Adipocyte (in vitro differentiated cells): ENCODE measurements at places on chromosomes 1 and 21.
A peak's percentile ranks its signal among the peaks of the same experiment; 100 is the strongest.

GRCh38 chr1:221394011-221394544 lies 347.8 kb downstream of the DUSP10 start:
- DNase-seq: peak; percentile 66

GRCh38 chr1:27409669-27410068 lies 17.2 kb downstream of the GPR3 start:
- no peak for DNase-seq

DNA sequence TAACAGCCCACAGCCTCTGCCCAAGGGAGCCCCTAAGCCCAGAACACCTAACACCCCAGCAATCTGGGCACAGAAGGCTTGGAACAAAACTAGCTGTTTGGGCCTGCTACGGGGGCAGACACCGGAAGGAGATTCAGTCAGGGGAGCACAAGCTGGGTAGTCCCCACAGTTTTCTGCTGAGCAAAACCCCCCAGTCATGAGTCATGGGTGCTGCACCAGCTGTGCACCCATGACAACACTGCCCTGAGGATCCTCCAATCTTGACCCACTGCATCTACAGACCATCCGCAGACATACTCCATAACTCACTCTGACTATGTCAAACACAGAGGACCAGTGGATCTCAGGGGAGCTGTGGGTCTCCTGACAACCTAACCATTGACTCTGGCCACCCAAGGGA lies 105.1 kb downstream of the LRIG2 start:
- DNase-seq: no peak

DNA sequence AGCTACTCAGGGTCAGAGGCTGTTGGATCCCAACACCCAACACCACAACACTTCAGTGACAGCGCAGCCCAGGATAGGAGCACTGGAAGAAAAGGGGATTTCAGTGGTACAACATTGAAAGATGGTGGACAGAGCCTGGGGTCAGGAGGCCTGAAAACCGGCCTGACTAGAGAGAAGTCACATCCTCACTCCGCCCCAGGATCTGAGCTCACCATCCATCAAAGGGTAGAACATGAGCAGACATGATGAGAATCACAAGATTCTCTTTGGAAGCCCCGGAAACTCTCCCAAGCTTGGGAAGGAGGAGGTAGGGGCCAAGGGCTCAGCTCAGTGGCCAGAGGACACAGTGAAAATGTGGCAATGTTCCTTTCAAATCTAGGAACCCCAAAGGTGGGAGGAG lies 271.3 kb downstream of the NPHP4 start:
- DNase-seq: no peak

DNA sequence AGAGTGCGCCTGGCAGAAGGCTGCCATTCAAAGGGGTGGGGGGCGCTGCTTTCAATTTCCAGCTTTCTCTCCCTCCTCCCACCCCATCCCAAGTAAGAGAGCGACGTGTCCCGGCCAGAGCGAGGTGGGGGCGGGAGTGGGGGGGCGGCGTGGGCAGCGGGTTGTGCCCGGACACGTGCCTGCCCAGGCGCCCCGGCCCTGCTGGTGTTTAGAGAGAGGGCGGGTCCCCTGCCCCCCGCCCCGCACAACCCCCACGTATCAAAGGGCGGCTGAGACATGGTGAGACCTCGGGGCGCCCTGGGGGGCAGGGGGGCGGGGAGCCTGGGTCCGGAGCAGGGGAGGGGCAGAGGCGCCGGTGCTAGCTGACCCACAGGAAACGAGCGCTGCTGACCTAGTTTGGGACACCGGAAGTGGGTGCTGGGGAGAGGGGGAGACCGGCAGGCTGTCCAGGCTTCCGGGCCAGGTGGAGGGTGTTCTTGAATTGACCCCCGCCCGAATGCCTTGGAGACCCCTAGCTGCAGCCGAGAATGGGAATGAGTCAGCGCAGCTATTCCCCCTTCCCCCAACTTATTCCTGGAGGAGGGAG lies 1.3 kb downstream of the ZBTB7B start:
- DNase-seq: peak; percentile 73

- DNase-seq: peak; percentile 96
Observed at GRCh38 chr1:192539297-192540092, 36.1 kb upstream of the RGS1 start.

DNA sequence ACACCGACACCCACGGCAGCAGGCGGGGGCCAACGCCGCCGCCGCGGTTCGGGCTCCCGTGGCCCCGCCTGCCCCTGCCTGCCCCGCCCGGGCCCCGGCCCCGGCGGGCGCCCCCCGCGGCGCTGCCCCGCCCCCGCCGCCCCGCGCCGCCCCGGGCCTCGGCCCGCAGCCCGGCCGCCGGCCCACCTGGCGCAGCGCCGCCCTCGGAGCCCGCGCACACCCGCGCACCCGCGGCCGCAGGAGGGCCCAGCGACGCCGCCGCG lies at the start of gene WNT3A:
Gene WNT3A (plus strand): TSS at position 213 of the 263 bp plus-strand sequence. CDS start 131 bp downstream, outside the sequence.
- DNase-seq: no peak
